ENCODE measurements at places on chromosomes 5 and 9.
A peak's percentile ranks its signal among the peaks of the same experiment; 100 is the strongest.

GRCh38 chr5:38847559-38848347, 1.9 kb downstream of the OSMR start:
- DNase-seq, result no peak

DNA sequence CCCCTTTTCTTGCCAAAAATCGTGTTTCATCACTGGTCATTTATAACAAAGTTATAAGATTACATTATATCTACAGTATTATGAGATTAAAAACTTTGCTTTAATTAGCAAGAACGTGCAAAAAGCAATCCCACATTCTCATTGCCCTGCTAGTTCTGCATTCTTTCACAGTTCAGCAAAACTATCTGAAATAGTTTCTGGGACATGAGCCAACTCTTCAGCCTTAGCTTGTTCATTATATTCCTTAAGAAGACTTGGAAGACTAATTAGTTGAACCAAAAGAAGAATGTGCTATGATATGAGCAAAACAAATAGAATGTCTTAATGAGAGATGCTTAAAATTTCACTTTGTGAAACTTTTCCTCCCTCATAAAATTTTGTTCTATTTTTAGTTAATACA, 76.7 kb downstream of the ITGA1 start:
- no peak for DNase-seq

GRCh38 chr9:117542021-117542420, 127.2 kb upstream of the ASTN2 start:
- DNase-seq, result no peak

GRCh38 chr5:5777013-5777412, 354.5 kb downstream of the ICE1 start:
- no peak for DNase-seq

DNA sequence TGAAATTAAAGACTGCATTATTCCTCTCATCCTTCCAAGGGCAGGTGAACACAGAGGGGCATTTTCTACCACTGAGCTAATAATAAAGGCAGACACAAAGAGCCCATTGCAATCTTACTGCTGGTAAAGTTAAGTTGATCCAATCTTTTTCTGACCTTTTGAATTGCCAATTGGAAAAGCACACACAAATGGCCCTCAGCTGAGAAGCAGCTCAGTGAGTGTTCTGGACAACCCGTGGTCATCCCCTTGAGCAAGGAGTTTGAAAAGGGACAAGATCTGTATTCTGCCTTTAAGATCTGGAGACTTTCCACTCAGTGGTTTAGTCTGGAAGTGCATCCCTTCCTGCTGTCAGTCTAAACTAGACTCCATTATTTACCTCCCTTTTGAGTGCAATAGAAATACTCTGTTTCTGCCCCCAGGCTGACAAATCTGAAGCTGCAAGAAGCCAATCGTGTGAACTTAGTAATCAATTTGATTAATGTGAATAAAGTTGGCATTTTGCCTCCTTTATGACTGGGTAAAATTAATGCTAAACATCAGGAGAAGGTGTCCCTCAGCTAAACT, 835.7 kb downstream of the MAT2B start:
- no peak for DNase-seq

DNA sequence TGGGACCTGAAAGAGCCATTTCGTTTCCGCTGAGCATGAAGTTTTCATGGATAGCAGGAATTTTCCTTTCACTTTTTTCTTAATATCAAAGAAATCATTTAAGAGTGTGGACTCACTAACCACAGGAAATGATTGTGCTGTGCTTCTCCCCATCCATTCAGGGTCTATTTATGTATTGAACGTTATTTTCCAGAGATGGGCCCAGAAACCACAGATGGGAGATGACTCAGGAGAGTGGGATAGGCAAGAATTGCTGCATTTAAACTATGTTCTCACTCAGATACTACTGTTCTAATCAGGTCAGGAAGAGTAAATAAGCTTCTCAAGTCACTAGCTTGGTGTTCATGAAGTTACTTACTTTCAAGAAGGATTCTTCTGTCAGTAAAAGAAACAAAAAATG, 763.8 kb downstream of the DTWD2 start:
- no peak for DNase-seq

DNA sequence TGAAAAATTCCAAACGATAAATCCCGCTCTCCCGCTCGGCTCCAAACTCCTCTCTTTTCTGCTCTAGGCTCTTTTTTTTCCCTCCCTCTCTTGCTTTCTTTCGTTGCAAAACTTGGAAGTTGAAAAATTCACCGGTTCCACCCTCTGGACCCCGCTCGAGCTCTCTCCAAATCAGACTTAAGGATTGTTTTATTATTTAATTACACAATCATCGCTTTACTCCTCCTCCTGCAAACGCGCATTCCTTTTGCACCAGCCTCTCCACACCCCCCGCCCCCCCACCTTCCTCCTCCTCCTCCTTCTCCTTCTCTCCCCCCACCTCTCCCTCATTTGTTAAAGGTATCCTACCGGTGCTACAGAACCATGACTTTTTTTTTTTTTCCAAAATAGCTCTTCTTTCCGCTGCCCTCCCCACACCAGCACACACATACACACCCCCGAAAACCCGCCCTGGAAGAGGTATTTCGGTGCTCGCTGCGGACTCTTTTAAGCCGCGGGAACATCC, 535 bp upstream of the NFIB start:
- no peak for DNase-seq

GRCh38 chr9:128026255-128026772, 40.8 kb downstream of the NAIF1 start:
- DNase-seq, result peak; percentile 89

DNA sequence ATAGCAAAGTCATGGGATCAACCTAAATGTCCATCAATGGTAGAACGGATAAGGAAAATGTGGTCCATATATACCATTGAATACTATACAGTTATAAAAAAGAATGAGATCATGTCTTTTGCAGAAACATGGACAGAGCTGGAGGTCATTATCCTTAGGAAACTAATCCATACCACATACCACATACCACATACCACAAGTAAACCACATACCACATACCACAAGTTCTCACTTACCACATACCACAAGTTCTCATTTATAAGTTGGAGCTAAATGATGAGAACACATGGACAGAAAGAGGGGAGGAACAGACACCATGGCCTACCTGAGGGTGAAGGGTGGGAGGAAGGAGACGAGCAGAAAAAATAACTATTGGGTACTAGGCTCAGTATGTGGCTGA, 154.6 kb upstream of the GHR start:
- DNase-seq, result no peak

GRCh38 chr9:16136961-16137360, 584.1 kb downstream of the CCDC171 start:
- DNase-seq, result no peak

- DNase-seq, result no peak
These were observed 54.5 kb downstream of the AK8 start for GRCh38 chr9:132823370-132824145.

- no peak for DNase-seq
These were observed 409.0 kb downstream of the PRR16 start for GRCh38 chr5:120873083-120873482.

GRCh38 chr9:111975709-111976108, 79.1 kb downstream of the UGCG start:
- peak; percentile 32 for DNase-seq

GRCh38 chr9:81313877-81314276, 375.5 kb downstream of the TLE1 start:
- no peak for DNase-seq

DNA sequence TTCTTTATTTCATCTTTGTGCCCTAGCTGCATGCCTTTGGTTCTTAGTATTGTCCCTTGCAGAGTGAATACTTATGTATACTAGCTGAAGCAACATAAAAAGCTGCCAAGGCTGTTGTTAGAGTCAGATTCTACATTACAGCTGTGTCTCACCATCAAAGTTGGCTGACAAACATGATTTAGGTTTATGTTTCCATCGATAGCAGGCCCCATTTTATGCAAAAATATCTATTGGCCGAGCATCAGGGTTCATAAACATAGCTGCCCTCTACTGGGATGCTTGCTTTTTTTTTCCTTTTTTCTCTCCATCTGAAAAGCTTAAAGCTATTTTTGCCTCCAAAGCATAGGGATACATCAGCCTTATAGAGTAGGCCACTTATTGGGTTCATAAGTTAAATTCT, 68.0 kb downstream of the FAM174A start:
- DNase-seq, result no peak

GRCh38 chr5:115657881-115658233, 32.0 kb upstream of the TMED7 start:
- DNase-seq, result no peak

DNA sequence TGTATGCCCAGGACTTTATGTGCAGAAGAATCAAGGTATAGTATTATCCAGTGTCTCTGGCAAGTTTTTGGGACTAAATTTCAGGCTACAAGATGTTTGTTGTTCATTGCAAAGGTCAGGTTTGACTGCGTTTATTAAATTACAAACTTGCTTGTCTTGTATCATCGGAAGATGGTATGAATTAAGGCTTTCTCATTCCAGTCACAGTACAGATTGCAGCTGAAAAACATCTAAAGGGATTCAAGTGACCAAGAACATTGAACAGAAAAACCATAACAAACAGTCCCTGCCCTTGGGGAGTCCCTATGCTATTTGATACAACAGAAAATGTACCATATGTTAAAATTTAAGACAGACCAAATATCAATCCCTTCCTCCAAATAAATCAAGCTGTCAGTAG, 244.7 kb upstream of the TNC start:
- no peak for DNase-seq

- DNase-seq, result no peak
These were observed 94.6 kb upstream of the EGFLAM start for GRCh38 chr5:38163636-38164237.

GRCh38 chr9:101893661-101894646, 155.5 kb upstream of the GRIN3A start:
- no peak for DNase-seq

DNA sequence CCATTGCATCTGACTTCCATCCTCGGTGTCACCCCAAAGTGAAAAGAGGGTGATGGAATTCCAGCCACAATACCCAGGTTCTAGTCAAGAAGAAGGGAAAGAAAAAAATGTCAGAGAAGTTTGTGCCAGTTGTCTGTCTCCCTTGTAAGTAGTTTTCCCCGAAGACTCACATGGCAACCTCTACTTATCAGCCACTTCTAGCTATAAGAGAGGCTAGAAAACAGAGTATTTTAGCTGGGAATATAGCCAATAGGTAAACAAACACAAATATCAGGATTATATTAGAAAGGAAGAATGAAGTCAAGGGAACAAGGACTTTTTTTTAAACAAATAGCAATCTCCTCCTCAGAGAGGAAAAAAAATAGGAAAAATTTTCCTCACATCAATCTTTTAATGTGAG, 12.2 kb upstream of the ISL1 start:
- no peak for DNase-seq

GRCh38 chr5:35202319-35203111, 27.8 kb downstream of the PRLR start:
- DNase-seq, result no peak

- DNase-seq, result no peak
These were observed 5.7 kb downstream of the CDO1 start for GRCh38 chr5:115810761-115811160.

- DNase-seq, result no peak
These were observed 18.5 kb downstream of the IFNA5 start for GRCh38 chr9:21286659-21287058.

- DNase-seq, result no peak
These were observed 23.8 kb upstream of the CPEB4 start for GRCh38 chr5:173864126-173865050.

GRCh38 chr5:76114179-76114851, 31.1 kb downstream of the SV2C start:
- DNase-seq, result no peak

- no peak for DNase-seq
These were observed 172.4 kb downstream of the SYK start for GRCh38 chr9:90974016-90974415.

- no peak for DNase-seq
These were observed 106.0 kb upstream of the MTAP start for GRCh38 chr9:21696411-21696871.

- no peak for DNase-seq
These were observed 278.3 kb upstream of the RFX3 start for GRCh38 chr9:3804103-3804502.

GRCh38 chr5:157860898-157861890, 2.2 kb upstream of the CLINT1 start:
- no peak for DNase-seq

DNA sequence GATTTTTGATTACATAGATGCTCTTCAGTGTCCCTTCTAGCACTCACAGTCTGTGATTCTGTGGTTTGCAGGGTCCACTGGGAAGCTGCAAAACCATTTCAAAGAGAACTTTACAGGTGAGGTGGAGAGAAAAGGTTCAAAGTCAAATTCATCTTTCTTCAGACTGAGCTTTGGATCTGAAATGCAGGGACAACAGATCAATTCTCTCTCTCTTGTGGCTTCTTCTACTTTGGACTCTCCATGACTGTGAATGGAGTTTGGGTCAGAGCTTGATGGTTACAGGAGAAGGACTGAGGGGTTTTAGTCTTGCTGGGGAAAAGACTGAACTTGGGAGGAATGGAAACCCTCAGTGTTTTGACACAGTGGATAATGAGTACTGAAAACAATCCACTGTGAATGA, 91.8 kb downstream of the PTTG1 start:
- DNase-seq, result no peak

- DNase-seq, result no peak
These were observed 71.5 kb upstream of the HSPA9 start for GRCh38 chr5:138646671-138647070.

DNA sequence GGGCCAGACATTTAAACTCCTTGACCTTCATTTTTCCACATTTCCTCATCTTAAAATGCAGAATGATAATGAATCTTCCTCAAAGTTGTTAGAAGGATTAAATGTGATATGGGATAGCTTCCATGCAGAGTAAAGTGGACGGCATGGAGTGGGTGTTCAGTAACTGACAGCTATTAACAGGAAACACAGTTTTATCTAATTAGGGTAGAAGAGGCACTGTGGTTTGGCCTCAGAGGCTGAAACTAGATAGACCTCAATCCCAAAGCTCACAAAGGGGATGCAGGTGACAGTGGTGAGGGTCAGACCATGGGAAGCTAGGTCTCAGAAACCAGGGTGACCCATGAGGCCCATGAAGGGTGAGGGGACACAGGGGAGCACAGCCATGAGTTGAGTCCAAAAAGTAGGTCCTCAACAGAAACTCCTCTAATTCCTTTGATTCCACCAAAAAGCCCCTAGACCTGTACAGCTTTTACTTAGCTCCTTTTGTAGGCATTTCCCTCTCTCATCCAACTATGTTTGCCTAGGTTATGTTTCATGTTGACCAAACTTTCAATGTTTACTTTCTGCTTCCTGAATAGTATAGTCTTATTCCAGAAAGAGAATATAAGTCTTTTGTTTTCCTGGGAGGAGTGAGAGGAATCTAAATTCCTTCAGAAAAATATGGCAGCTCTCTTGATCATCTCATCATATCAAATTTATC, 27.9 kb upstream of the GLDC start:
- DNase-seq, result no peak

GRCh38 chr5:56456002-56456401, 222.9 kb upstream of the ANKRD55 start:
- no peak for DNase-seq

- DNase-seq, result no peak
These were observed 557.0 kb downstream of the TLE1 start for GRCh38 chr9:81132318-81132717.

DNA sequence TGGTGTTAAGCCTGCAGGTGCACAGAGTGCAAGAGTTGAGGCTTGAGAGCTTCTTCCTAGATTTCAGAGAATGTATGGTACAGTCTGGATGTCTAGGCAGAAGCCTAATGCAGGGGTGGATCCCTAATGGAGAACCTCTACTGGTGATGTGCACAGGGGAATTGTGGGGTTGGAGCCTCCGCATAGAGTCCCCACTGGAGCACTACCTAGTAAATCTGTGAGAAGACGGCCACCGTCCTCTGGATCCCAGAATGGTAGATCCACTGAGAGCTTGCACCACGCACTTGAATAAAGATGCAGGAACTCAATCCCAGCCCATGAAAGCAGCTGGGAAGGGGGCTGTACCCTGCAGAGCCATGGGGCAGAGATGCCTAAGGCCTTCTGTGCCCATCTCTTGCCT, 699.4 kb upstream of the FAM174A start:
- DNase-seq, result no peak

Data from CD4-positive, alpha-beta T cell treated with Interleukin-15 for 1 hour (primary cell).